ENCODE measurements at places on chromosomes 3 and 15.

DNA sequence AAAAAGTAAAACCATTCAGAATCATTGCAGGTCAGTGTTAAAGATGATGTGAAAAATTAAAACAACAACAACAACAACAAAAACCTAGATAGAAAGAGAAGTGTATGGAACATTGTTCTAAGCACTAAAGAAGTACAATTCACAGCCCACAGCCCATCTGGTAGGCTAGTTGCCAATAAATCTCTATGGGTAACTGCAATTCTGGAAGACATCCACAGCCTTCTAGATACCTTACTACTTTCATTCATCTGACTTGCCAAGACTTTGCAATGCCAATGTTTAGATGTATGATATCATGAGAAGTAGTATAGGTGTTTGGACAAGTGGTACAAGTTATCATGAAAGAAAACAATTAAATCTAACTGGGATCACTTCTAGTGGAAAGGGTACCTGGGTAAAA, 198.6 kb downstream of the VGLL3 start:
- DNase-seq, result no peak

DNA sequence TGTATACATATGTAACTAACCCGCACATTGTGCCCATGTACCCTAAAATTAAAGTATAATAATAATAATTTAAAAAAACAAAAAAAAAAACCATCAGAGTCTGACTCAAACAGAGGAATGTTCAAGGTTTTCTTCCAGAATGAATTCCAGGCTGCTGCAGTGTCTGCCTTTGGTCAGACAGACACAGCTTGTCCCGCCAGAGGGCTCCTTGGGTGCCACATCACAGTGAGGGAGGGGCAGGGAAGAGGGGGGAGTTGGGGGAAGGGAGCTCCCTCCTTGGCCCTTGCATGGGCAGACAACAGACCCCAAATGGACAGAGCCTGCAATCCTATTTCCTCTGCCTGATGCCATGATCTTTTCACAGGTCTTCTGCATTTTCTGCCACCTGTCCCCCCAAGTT, 36.5 kb downstream of the ITGB5 start:
- no peak for DNase-seq

GRCh38 chr15:25705433-25706115, 157.6 kb downstream of the ATP10A start:
- DNase-seq, result peak; percentile 37

- DNase-seq, result no peak
These were observed 141.0 kb upstream of the ARHGEF26 start for GRCh38 chr3:153980252-153980590.

DNA sequence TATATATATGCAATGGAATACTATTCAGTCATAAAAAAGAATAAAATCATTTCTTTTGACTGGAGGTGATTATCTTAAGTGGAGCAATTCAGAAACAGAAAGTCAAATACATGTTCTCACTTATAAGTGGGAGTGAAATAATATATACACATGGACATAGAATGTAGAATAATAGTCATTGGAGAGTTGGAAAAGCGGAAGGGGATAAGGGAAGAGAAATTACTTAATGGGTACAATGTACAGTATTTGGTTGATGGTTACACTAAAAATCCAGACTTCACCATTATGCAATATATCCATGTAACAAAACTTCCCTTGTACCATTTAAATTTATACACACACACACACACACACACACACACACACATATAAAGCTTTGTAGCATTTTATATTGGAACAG, 84.3 kb downstream of the RAP2B start:
- DNase-seq, result no peak

DNA sequence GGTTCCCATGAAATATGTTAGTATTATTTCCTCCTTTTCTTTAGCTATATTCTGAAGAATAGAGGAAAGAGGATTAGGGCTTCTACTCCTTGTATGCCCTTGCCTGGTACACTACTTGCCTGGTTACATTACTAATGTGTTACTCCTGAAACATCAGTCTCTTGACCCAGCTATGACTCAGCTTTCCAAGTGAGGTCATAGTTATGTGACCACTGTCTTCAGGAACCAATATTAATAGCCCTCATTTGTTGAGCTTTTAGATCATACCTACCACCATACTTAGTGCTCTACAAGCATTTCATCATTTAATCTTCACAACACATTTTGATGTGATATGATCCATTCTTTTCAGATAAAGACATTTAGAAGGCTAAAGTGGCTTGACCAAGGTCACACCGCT, 60.3 kb downstream of the CMSS1 start:
- DNase-seq, result no peak

GRCh38 chr15:101558221-101558941, 68.9 kb upstream of the PCSK6 start:
- DNase-seq, result peak; percentile 61

All from lower leg skin (tissue), 4 donors.